Stimulated activated CD8-positive, alpha-beta memory T cell treated with anti-CD3 and anti-CD28 coated beads, Interleukin-7, amount 100 ng/mL, for 24 hours (primary cell): ENCODE measurements at places on chromosomes 5 and 9.

DNA sequence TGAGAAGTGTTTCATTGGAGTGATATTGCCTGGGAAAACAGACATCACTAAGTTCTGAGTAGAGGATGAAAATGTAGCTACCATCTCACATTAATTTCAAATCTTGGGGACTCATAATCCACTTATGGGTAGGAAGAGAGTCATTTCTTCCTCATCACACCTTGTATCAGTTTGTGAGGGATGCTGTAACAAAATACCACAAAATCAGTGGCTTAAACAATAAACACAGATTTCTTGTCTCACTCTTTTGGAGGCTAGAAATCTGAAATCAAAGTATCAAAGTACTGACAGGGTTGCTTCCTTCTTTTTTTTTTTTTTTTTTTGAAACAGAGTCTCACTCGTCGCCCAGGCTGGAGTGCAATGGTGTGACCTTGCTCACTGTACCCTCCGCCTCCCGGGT is 3.4 kb downstream of the CARD6 start:
- no peak for DNase-seq

GRCh38 chr9:105656131-105656921 is 5.9 kb upstream of the TAL2 start:
- DNase-seq, result no peak

DNA sequence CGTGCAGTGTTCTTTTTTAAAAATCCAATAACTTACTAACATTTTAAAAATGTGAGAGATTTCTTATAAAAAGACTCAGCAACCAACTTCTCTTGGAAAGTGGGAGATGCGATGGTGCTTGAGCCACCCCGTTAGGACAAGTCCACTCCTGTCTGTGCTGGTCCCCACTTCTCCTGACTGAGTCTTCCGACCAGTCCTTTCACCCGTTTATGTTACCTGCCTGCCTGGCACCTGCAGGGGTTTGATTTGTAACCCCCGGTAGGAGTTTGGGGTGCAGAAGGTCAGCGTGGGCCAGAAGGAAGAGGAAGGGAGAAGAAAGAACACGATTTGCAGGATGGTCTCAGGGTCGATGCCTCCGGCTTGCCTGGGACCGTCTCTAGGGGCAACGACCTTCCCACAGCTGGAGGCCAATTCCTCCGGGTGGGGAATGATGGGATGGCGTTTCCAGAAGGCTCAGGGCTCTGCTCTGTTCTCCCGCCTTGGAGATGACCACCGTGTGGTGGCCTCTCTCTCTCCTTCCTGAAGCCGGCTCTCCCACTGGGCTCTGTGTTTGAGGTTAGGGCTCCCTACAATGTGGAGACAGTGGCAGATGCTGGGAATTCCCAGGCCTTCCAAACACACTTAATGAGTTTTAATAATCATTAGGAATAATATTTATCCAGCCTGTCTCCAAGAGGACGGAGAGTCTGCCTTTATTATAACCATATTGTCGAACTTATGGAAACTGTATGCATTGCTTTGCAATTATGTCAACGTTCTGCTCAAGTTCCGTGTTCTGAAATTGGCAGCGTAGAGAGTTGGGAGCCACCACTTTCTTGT is 14.8 kb downstream of the COL27A1 start:
- DNase-seq, result no peak

DNA sequence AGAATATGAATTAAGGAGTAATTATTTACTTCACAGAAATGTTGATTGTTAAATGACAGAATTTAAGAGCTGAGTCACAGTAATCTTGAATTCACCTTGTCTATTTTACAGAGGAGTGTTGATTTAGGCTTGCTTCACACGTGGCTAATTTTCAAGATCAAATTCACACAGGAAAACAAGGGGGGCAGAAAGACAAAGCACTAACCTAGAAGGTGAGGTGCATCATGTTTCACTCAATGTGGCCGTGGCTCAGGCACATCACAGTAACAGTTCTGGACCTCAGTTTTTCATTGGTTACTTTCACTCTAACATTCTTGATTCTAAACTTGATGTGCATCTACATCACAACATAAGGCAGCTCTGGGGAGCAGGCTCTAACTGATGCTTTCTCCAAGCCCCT is 69.6 kb upstream of the GNAQ start:
- DNase-seq, result no peak

DNA sequence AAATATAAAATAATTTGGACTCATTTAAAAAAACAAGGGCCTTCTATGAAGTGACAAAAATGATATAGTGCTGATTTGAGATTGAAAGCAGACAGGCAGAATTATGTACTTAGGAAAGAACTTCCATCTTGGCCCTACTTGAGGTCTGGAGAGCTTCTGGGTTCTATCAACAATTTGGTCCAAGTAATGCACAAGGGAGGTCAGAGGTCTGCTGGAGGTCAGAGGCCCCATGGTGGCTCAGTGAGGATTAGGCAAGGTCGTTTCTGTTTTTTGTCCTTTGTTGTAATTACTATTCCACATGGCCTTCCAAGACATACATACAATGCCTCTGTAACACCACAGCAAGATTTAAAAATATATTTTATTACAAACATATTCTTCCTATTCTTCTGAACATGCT is 37.2 kb downstream of the NUDT12 start:
- DNase-seq, result no peak

- no peak for DNase-seq
These were observed 39.0 kb downstream of the FAM78A start for GRCh38 chr9:131237291-131237690.

- no peak for DNase-seq
These were observed 30.9 kb upstream of the CDK20 start for GRCh38 chr9:88005240-88005639.
